Type B pancreatic cell (in vitro differentiated cells): ENCODE measurements at places on chromosomes 2 and 18.

DNA sequence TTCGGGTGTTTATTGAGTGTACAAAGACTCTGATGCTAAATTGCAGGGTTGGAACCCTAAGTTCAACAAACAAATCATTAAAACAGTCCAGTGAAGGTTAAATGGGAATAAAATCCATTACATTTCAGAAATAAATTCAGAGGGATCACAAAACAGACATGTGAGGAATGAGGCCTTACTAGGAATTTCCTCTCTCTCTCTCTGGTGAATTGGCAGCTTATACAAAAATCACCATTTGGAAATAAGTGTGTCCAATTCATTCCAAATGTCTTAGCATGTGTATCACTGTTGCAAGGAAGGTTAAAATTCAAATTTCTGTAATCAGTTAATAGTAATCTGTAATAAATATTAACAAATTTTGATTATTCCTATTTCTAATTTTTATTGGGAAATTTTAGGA is 228.6 kb upstream of the PXDN start:
- DNase-seq: no peak

GRCh38 chr18:45935591-45936335 is 31.4 kb downstream of the EPG5 start:
- no peak for DNase-seq

DNA sequence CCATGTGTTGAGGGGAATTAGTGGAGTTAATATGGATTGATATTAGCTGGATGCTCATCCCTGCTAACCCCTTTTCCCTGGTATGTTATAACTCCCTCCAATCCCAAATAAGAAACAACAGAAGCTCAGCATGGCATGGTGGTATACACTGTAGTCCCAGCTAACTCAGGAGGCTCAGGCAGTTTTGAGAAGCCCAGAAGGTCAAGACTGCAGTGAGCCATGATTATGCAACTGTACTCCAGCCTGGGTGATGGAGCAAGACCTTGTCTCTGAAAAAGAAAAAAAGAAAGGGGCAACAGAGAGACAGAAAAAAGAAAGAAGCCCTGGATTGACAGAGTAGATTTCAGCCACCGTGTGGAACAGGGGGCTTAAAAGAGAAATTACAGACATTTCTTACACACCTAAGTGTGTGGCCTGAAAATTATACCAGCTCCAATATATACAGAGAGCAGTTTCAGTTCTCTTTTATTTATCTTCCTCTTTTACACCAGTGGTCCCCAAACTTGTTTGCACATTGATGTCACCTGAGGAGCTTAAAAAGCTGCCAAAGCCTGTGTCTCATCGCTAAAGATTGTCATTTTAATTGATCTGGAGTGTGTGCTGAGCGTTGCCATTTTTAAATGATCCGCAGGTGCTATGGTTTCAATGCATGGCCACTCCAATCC is 203.6 kb downstream of the UBE2E3 start:
- no peak for DNase-seq

GRCh38 chr2:17107871-17108270 is 410.4 kb downstream of the RAD51AP2 start:
- no peak for DNase-seq

DNA sequence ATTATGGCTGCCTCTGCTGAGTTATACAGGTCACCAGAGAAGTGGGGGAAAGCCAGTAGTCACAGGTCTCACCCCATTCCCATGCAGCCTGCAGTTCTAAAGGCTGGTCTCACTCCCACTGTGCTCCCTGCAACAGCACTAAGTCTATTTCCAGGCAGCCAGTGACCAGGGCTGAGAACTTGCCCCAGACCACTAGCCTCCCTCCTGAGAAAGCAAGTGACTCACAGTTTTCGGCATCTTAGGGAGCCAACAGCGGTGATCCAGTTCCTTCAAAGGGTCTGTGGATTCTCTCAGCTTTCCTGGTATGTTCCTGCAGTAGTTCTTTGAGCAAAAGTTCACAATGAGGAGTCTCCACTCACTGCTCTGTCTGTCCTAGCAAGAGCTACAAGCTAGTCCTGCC is 329.6 kb upstream of the MAP2 start:
- DNase-seq: no peak

- DNase-seq: no peak
Observed at GRCh38 chr2:235533198-235533597, 39.4 kb downstream of the AGAP1 start.

- no peak for DNase-seq
Observed at GRCh38 chr2:117801826-117802225, 12.7 kb upstream of the DDX18 start.

GRCh38 chr2:232335859-232336215 is 42.7 kb upstream of the ALPP start:
- no peak for DNase-seq

DNA sequence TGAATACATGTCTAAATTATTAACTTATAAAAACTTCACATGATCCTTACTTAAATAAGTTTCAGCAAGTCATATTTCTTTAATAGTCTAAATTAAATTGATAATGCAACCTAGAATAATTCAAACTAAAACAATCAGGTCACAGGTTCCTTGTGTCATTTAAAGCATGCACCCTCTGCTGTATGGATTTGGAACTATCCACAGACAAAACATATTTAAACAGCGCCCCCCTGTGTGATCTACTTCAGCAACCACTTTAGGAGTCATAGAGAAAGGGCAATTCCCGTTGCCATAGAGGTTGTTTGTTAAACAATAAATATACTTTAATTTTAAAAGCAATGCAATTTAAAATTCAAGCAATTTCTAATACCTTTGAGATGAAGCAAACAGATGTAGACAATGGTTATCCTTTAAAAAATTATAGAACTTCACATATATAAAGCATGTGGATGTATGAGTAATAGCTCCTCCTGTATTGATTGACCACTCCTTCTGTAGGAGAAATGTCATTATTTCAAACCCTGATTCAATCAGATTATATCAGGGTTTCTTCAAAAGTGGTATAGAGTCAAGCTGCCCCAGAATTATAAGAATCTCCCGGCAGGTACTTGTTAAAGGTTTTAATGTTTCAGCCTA is 21.2 kb downstream of the GRB14 start:
- no peak for DNase-seq

DNA sequence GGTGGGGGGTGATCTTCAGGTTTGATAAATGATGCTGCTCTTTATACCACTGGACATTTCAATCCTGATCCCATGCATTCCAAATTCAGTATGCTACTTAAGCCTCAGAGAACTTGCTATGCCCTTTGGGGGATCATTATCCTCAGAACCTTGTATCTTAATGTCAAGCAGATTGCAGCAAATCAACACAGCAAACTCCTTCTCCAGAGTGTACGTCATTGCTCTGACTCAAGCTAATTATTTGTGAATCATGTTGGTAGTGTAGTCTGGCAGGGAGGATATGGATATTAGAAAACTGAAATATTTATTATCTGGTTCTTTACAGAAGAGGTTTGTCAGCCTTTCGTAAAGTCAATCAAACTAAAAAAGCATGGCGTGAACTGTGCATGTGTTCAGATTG is 562.5 kb upstream of the FAM98A start:
- no peak for DNase-seq

GRCh38 chr2:173739006-173739405 is 226.2 kb downstream of the SP3 start:
- no peak for DNase-seq

DNA sequence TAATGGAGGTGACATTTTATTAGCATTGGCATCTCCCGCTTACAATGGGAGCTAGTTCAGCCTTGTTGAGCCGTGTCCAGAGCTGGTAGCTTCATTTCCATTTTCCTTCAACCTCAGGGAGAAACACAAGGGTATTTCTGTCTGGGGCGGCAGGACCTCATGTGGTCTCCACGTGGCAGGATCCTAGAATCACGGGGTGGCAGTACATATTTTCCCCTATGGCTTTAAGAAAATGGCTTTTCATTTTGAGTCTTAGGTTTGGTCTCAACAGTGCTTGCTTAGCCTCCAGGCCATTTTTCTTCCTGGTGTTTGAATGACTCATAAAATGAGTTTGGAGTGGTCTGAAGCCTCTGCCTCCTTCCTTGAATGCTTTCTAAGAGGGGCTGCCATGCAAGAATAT is 20.3 kb downstream of the CABLES1 start:
- DNase-seq: no peak

DNA sequence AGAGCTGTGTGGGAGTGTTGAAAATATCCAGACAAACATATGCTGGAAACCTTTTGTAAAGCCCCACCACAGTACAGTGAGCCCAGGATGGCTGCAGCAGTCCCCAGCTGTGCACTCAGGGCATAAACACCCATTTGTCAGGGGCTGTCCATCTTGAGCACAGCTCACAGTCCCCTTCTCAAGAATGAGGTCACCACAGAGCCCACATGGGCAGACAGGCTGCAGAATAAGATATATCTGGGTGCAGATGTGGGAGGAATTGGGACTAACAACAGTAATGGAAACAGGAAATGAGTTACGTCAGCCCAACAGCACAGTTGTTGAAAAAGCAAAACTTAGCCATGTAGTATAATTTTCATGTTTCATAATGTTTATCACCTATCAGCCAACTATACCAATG is 219.6 kb downstream of the ETAA1 start:
- no peak for DNase-seq
